ENCODE measurements at places on chromosomes 12 and 14.

- peak; percentile 35 for DNase-seq
These were observed 4.2 kb upstream of the AAAS start for GRCh38 chr12:53325511-53326061.

DNA sequence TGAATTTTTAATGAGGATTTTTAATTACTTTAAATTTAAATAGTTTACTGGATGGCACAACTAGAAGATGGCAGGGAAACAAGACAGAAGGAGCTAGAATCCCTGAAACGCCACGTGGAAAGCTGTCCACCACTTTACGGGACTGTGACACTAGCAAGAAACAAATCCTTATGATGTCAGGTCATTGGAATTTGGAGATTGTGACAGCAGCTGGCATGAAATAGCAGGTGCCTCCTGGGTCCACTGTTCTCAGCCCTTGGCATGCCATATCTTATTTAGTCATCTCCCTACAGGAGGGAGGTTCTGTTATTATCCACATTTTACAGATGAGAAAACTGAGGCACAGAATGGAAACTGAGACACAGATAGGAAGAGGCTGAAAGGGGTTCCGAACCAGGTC lies 113.8 kb downstream of the BCL11B start:
- no peak for DNase-seq

DNA sequence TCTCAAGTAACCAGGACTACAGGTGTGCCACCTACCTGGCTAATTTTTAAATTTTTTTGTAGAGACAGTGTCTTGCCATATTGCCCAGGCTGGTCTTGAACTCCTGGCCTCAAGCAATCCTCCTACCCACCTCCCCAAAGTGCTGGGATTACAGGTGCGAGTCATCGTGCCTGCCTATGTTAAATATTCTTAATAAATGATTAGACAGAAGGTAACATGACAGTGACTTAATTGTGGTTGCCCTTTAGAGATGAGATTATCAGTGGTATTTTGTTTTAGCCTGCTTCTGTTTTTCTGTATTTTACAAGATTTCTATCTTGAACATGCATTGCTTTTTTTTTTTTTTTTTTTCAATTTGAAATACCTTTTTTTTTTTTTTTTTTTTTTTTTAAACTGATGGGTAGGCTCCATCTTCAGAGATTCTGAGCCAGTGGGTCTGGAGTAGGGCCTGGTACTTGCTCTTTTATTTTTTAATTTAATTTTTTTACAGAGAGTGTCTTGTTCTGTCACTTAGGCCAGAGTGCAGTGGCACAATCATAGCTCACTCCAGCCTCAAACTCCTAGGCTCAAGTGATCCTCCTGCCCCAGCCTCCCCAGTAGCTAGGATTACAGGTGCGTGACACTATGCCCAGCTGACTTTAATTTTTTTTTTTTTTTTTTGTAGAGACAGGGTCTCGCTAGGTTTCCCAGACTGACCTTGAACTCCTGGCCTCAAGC lies 88.4 kb downstream of the BORCS5 start:
- DNase-seq, result no peak

DNA sequence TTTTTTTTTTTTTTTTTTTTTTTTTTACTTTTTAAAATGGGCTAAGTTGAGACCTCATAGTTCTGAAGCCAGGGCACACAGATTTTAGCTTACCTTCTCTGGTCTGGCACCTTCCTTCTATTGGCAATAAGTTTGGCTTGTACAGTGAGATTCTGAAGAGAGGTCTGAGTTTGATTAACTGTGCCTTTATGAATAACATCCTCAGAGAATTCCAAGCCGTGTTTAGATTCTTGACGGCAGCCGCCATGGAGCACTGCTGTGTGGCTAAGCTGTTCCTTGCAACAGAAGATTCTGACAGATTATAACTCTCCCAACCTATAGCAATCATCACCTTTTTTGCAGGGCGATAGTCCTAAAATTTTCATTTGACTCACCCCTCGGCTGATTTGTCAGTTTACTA lies 354.9 kb upstream of the FAR2 start:
- no peak for DNase-seq

DNA sequence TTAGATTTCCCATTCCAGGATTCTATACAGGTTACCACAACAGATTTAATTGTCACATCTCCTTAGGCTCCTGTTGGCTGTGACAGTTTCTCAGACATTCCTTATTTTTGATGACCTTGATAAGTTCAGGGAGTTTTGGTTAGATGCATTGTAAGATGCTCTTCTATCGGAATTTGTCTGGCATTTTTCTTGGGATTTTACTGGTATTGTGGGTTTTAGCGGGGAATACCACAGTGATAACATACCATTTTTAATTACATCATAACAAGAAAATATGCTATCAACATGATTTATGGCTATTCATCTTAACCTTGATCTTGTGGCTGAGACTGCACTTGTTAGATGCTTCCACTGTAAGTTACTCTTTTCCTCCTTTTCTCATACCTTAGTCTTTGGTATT lies 217.5 kb upstream of the PPFIA2 start:
- no peak for DNase-seq

GRCh38 chr12:90858252-90858651 lies 96.7 kb downstream of the CCER1 start:
- no peak for DNase-seq

- DNase-seq, result no peak
These were observed 2.5 kb downstream of the LACRT start for GRCh38 chr12:54631988-54632728.

- no peak for DNase-seq
These were observed 714.4 kb upstream of the TBX3 start for GRCh38 chr12:115398311-115398781.

- DNase-seq, result no peak
These were observed 434.1 kb upstream of the OR4E1 start for GRCh38 chr14:22107753-22108152.

- DNase-seq, result no peak
These were observed 69.5 kb upstream of the FOXN3 start for GRCh38 chr14:89486505-89486904.

DNA sequence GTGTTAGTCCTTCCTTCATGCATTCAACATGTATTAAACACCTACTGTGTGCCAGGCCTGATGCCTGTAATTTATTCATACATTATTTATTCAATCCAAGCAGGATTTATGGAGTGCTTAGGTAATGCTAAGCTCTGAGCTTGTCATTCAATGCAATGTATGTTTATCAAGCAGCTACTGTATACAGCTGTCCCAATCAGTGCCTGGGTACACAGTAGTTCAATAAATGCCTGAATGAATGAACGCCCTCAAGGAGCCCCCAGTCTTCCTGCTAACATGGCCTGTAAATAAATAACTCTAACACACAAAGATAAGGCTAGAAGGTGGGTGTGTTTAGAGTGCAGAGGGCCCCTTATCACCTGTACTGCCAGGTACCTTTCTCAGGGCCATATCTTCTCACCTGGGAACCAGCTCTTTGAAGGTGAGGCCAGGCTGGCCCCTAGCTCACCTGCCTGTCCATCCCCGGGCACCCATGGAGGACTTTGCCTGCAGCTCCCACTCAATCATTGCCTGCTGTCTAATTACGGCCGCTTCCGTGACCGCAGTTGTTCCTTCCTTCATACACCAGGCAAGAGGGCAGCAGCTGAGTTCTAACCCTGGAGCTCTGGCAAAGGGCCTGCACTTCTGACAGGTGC lies 20.0 kb upstream of the KDM2B start:
- no peak for DNase-seq

GRCh38 chr12:94743174-94743573 lies 92.8 kb upstream of the TMCC3 start:
- DNase-seq, result no peak

- no peak for DNase-seq
These were observed 204.3 kb downstream of the PPM1H start for GRCh38 chr12:62730649-62731048.

DNA sequence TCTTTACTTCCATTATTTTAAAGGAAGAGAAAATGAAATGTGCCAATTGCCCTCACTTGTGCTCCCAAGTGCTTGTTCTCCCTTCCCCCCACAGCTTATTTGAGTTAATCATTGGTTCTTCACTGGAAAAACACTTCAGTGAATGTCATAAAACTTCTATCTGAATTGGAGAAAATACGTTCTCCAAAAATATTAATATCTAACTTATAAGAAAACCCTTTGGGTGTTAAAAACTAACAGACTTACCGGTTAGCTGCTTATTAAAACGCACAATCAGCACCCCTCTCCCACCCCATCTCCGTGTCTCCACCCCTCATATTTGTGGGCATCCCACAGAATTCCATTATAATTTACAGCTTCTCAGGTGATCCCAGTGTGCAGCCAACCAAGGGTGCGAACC lies 31.7 kb downstream of the PLEKHA5 start:
- DNase-seq, result no peak

DNA sequence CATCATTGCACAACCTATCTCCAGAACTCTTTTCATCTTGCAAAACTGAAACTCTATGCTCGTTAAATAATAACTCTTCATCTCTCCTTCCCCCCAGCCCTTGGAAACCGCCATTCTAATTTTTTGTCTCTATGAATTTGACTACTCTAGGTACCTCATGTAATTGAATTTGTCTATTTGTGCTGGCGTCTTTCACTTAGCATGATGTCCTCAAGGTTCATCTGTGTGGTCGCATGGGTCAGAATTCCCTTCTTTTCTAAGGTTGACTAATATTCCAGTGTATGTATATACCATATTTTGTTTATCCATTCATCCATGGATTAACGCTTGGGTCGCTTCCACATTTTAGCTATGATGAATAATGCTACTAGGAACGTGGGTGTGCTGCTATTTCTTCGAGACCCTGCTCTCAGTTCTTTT lies 80.1 kb downstream of the PLXNC1 start:
- no peak for DNase-seq

GRCh38 chr14:99242238-99242637 lies 29.8 kb downstream of the BCL11B start:
- peak; percentile 26 for DNase-seq

DNA sequence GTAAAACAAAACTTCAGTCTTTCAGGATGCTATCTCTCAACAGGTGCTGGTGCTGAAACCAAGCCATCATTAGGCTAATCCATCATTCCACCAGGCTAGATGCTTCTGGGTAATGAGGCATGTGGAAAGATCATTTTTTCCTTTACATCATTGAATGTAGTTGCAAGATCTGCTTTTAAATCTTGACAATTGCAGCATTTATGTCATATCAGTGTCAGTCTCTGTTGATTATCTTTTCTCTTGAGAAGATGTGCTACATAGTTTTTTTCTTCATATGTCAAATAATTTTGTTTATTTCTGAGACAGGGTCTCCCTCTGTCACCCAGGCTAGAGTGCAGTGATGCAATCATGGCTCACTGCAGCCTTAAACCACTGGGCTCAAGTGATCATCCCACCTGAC lies 16.2 kb upstream of the EXD2 start:
- DNase-seq, result no peak

GRCh38 chr14:36270191-36270590 lies 50.2 kb downstream of the MBIP start:
- no peak for DNase-seq
